ENCODE measurements at places on chromosomes 3 and 15.
A peak's percentile ranks its signal among the peaks of the same experiment; 100 is the strongest.

GRCh38 chr3:20064796-20065564, 24.7 kb downstream of the KAT2B start:
- no peak for DNase-seq

DNA sequence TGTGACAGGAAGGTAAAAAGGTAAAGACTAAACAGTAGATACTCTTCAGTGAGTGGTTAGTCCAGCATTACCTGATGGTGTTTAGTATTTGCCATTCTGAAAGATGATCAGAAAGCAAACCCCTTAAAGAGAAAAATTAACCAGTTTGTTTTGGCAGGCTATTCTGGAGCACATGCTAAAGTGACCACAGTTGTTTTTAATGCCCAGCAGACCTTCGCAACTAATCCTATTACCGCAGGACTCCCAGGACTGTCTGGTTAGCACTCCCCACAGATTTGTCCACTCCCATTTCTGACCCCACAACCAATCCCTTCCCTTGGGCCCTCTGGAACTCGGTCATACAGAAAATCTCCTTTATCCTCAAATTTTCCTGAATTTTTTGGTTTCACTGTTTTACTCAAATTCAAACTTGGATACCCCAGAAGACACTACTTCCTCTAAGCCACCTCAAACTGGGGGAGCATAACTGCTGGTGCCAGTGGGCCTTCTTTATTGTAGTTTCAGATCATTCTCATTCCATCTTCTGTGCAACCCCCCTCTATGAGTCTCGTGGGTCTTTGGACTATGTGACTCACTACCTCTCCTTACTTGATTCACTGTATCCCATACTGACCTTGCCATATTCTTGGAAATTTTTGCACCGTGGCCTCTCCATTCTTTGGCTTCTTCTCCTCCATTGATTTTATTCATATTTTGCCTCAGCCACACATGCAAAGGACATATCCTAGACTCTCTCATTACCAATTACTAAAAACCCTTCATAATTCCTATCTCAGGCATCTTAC, 104.4 kb downstream of the RBMS3 start:
- peak; percentile 48 for DNase-seq

- no peak for DNase-seq
Measured at GRCh38 chr15:66038387-66039116, 169.3 kb downstream of the RAB11A start.

- peak; percentile 65 for DNase-seq
Measured at GRCh38 chr3:102053375-102053989, 204.2 kb downstream of the NFKBIZ start.

GRCh38 chr3:25870452-25870851, 80.6 kb downstream of the OXSM start:
- DNase-seq, result peak; percentile 22

GRCh38 chr3:64093825-64094712, 70.8 kb upstream of the PSMD6 start:
- DNase-seq, result no peak

Measured in fibroblast of pulmonary artery (primary cell).